Kidney (tissue), 22 donors: ENCODE measurements at places on chromosomes 7 and 10. TPM values are rescaled to one million over a fixed set of nuclear protein-coding genes. Genes with fewer than 3 reads are reported as not detected.

GJD4 gene
- total RNA-seq = not detected

KLF14 gene
- total RNA-seq = not detected

GRCh38 chr10:62636825-62637248, 167.7 kb upstream of the ADO start:
- DNase-seq = no peak
- H3K36me3 ChIP-seq = no peaks in the 10 kb centered on the region
- no peak overlapping the region for H3K27ac ChIP-seq
- H3K27me3 ChIP-seq = no peaks in the 10 kb centered on the region

- no peaks in the 10 kb centered on the region for H3K4me1 ChIP-seq
- peak; percentile 55 for DNase-seq
- no peaks in the 10 kb centered on the region for H3K36me3 ChIP-seq
- no peak overlapping the region for H3K27ac ChIP-seq
Observed at GRCh38 chr10:122786269-122786668, 59.4 kb downstream of the CUZD1 start.

DNA sequence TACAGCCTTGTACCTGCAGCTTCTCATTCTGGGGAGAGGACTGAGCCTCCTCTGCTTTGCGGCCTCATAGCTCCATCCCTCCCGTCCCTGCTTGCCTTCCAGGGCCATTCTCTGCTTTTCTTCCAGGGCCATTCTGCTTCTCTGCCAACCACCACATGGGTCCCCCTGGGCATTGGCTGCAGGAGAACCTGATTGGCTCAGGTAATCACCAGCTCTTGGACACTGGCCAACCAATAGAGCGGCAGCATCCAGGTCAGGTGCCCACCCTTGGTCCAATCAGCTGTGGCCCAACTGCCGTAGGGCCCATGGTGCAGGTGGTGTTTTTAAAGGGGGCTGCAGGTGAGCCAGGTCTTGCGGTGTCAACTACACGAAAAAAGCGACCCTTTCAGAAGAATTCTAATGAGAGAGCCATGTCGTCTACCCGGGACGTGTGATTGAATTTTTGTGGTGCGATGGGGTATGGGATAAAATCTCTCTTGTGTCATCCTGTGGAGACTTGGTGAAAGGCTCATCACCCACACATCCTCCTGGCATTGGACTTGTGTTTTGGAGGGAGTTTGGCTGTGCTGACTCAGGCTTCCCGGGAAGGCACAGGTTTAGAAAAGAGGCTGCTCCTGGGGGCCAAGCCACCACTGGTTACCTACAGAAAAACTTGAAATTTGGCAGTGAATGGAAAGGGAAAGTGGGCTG, 46.0 kb upstream of the PODXL start:
- H3K27ac ChIP-seq = no peak overlapping the region
- H3K36me3 ChIP-seq = no peaks in the 10 kb centered on the region
- H3K4me1 ChIP-seq = no peaks in the 10 kb centered on the region
- no peaks in the 10 kb centered on the region for H3K27me3 ChIP-seq

- no peaks in the 10 kb centered on the region for H3K4me1 ChIP-seq
- no peaks in the 10 kb centered on the region for H3K36me3 ChIP-seq
- H3K27ac ChIP-seq = no peak overlapping the region
- no peak overlapping the region for H3K4me3 ChIP-seq
Observed at GRCh38 chr7:68813551-68814080, 784.7 kb upstream of the AUTS2 start.

- no peak for DNase-seq
- H3K27me3 ChIP-seq = no peaks in the 10 kb centered on the region
- H3K27ac ChIP-seq = no peak overlapping the region
Observed at GRCh38 chr7:42476255-42476654, 239.2 kb upstream of the GLI3 start.

GRCh38 chr7:36396150-36396549, 6.5 kb downstream of the ANLN start:
- no peak overlapping the region for H3K27ac ChIP-seq
- no peaks in the 10 kb centered on the region for H3K4me1 ChIP-seq

DNA sequence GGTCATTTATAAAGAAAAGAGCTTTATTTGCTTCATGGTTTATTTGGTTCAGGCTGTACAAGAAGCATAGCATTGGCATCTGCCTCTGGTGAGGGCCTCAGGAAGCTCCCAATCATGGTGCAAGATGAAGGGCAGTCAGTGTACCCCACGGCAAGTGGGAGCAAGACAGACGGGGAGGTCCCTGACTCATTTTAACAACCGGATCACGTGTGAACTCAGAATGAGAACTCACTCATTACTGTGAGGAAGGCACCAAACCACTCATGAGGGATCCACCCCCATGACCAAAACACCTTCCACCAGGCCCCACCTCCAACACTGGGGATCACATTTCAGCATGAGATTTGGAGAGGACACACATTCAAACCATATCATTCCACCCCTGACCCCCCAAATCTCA, 15.7 kb upstream of the CRYGN start:
- no peak overlapping the region for H3K27ac ChIP-seq
- no peaks in the 10 kb centered on the region for H3K36me3 ChIP-seq
- H3K4me1 ChIP-seq = peaks cover 17% of the 10 kb centered on the region
- no peaks in the 10 kb centered on the region for H3K27me3 ChIP-seq

DNA sequence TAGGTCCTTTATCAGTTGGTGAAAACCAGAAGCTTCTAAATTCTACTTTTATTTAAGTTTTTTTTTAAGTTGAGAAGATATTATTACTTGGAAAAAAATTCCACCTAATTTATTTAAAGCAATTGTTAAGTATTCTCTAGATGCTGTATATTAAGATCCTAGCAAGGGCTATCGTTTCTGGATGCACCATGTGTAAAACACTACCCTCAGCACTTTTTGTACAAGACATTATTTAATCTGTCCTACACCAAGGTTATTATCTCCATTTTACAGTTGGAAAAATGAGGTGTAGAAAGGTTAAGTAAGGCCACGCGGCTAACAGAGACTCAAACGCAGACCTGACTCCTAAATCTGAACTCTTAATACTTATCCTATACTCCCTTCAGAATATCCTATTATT, 19.8 kb downstream of the RAB11FIP2 start:
- no peaks in the 10 kb centered on the region for H3K36me3 ChIP-seq
- no peaks in the 10 kb centered on the region for H3K4me1 ChIP-seq

DNA sequence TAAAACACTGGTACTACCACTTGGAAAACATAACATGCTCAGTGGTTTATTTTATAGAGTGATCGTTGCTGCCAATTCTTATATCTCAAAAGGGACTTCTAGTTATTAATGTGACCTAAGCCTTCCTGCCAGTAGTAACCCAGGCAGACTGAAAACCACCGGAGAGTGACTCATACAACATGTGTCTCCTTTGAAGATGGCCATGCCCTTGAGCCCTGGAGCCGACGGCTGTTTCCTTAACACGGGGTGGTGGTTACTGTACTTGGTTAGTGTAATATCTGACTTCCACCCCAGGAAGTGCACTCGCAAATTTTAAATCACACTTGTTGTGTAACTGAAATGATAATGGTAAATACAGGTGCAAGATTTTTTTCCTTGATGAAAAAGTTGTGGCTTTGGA, 30.5 kb downstream of the JAKMIP3 start:
- no peak overlapping the region for H3K27ac ChIP-seq
- no peaks in the 10 kb centered on the region for H3K27me3 ChIP-seq
- no peaks in the 10 kb centered on the region for H3K4me1 ChIP-seq
- DNase-seq = no peak
